ENCODE measurements at places on chromosomes 3 and 15.

DNA sequence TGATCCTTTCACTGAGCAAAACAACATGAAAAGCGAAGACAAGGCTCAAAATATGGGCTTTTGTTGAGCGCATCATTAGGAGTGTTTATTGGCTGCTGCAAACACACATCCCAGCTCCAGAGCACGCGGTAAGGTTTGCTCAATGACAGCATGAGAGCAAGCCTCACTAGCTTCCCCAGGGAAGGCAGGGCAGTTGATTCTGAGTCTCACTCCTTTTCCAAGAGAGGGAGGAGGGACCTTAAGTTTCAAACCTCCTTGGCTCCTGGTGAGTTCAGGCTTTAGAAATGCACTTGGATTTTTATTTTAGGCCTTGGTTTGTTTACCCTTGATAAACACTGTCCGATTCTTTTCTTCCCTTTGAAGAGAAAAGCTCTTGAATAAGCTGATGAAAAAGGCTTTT is 69.1 kb upstream of the CACNA2D3 start:
- no peak for DNase-seq

DNA sequence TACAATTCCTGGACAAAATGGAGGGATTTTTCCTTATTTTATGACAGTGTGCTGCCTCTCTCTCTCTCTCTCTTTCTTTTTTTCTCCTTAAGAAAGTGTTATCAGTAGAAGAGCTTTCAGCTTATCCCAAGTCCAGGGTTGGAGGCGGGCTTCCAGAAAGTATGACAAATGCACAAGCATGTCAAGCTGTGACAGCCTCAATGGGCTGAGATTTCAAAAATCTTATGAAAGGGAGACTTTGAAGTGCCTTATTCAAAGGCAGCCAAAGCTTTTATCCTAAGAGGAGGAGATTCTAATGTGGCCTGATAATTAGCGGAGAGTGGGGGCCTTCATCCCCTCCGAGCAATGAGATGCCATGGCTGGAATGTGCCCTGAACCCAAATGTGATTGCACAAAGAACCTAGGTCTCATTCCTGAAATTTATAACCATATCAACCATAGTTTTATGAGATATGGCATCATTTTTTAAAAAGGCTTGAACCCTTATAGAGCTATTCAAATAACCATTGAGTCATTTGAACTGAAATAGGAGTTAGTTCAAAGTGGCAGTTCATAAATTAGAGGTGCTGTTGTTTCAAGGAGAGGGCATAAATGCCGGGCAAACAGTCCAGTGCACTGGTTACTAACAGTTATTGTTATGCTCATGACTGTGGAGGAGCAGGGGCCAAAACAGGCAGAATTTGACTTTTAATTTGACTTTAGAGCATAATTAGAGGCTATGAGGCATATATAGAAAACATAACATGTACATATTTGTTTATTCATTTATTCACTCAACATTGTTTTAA is 261.6 kb upstream of the THRB start:
- DNase-seq, result no peak

DNA sequence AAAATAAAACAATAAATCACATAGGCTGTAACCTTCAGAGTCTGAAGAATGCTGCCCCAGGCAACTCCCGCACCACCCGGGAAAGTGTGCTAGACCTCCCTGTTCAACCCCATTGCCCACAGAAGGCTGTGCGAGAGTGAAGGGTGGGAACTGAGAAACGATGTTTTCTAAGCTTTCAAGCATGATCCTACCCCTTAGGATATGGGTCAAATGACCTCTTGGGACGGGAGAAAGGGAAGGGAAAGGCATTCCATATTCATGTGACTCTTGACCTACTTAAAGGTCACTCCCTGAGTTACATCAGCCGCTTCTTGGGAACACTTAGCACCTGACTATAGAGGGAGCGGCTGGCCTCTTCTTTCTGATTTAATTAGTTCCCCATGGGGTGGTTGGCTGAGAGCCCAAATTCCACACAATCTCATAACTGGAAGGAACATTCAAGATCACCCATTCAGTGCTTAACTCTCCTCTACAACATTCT is 114.7 kb upstream of the SLC24A5 start:
- no peak for DNase-seq

- no peak for DNase-seq
Observed at GRCh38 chr15:90230071-90230494, 3.7 kb downstream of the CIB1 start.

DNA sequence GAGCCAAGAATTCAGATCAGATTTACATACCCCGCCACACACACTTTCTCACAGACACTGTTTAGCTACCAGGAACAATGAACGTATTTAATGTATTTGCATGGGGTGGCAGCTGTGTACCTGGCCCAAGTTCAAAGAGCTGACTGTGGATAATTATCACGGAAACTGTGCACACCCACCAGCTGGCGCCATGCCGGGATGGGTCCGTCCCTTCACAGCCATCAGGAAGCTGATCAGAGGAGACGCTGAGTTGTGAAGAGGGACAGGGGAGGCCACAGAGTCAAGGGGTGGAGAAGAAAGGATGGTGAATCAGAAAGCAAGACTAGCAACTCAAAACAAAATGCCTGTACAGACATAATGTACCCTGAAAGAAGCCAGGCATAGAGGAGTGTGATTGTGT is 13.1 kb upstream of the PLA2G4D start:
- no peak for DNase-seq

- DNase-seq, result no peak
Observed at GRCh38 chr3:169619793-169620192, 43.7 kb downstream of the MECOM start.

DNA sequence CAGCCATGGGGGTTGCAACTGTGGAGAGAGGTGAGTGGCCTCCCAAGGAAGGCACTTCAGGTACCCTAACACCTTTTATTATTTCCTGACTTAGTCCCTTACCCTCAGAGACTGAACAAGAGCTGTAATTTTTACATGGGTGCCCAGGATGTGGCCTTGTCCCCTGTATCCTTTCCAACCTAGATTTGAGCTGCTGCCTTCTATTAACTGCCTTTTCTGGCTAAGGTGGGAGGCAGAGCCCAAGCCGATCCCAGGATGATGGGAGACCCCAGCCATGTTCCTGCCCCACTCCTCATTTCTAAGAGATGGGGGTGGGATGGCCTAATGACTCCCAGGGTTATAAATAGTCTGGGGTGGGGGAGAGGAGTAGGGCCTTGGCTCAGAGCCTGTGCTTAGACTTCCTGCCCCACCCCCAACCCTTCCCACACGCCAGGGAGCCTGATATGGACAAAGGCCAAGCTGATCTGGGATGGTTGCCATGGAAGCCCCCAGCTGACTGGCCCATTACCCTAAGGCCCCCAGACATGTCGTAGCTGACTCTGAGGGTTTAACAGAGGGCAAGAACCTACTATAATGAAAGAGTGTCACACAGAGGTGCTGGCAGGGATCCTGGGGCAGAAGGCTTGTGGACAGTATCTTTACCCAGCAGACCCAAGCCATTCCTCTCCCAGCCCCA is 1.9 kb downstream of the KLHDC8B start:
- DNase-seq, result no peak

GRCh38 chr3:9749296-9749644 is 482 bp upstream of the OGG1 start:
- no peak for DNase-seq

DNA sequence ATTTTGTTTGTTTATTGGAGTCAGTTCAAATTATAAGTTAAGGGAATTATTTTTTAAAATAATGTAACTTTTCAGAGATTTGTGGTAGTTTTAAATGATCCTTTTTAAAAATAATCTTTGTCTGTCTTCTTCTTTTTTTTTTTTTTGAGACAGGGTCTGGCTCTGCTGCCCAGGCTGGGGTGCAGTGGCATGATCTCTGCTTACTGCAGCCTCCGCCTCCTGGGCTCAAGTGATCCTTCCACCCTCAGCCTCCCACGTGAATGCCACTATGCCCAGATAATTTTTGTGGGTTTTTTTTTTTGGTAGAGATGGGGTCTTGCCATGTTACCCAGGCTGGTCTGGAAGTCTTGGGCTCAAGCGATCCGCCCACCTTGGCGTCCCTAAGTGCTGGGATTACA is 12.6 kb downstream of the FNDC3B start:
- DNase-seq, result no peak

DNA sequence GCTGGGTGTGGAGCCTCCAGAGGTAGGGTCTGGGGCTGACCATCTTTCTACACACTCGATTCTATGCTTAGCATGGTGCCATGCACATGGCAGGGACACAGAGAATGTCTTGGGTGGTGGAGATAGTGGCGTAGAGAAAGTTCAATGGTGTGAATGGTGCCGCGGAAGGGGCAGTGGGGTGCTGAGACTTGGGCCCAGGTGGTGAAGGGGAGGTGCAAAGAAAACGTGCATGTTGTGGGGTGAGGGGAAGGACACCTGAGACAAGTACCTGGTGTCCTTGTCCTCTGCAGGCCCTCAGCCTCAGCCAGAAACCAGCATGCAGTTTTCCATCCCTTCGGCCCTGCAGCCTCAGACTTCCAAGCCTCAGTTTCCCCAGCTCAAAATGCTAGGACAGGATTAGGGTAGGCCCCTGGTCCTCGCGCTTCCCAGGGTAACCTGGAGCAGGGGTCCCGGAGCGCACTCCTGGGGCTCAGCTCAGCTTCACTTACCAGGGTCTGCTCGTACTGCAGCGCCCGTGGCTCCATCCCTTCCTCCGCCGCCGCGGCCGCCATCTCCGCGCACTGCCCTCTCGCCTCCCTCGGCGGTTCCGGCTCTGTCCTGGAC is 375 bp downstream of the CLCN2 start:
- DNase-seq, result no peak

DNA sequence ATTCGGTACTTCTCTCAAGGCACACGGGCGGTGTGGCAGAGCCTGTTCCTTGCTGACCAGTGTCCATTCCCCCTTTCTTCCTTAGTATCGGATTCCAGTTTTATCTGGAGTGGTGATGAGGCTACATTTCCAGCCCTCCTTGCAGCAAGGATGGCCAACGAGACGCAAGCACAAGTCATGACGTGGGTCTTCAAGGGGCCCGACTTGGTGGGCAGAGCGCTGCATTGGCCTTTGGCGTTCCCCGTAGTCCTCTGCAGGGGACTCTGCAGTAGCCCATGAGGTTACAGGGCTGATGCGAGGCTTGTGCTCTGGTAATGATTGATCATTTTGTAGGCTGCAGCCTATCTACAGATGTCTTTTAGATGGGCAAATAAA is 194.5 kb downstream of the OPA1 start:
- no peak for DNase-seq

DNA sequence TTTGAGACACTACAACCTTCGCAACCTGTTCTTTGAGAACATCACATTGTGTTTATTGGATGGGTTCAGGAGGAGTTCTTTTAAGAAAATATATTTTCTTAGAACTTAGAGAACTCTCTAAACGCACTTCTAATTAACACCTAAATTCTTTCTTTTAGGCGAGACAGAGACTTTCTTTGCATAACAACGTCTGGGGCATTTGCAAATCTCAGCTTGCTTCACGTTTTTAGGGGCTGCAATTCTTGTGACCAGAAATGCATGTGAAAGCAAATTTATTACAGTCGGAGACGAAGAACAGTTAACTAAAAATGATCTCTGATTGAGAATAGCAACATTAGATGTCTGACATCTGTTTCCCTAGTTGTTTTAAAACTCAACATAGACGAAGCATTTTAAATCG is 568.3 kb upstream of the ZNF717 start:
- no peak for DNase-seq

All from CD4-positive, alpha-beta T cell treated with Interleukin-2 at 100 ng/mL for 4 hours (primary cell).